Stimulated activated CD4-positive, alpha-beta T cell treated with anti-CD3 and anti-CD28 coated beads, Interleukin-4, amount 100 ng/mL, for 1 hour (primary cell): ENCODE measurements at places on chromosomes 1 and 21.

DNA sequence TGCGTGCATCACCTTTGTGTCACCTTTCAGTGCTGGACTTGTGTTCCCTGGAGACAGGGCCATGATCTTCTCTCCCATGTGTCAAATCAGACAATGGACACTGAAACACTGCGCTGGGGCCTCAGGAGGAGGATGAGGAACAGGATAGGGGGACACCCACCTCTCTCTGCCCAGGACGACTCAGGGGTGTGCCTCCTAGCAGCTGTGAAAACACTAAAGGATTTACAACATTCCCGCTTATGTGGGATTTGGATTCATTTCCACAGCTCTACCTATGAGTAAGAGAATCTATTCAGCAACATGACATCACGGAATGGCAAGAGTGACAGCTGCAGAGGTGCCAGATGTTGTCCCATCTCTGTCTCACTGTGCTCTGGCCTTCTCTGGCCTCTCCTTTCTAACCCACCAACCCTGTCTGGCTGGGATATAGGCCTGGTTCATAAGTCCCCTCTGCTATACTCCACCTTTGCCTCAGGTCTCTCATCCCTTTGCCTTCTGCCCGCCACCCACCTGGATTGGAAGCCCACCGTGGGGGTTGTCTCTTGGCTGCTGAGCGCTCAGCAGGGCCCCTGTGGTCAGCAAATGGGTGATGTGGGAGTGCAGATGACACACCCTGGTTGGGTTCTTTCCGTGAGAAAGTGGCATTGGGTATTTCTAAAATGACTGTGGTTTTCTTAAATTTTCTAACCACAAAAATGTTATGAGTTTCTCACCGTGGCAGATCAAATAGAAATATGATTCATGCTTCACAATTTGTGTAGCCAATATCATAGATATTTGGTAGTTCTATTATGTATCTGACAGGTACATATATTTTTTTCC, 47.1 kb upstream of the TLR5 start:
- DNase-seq: peak; percentile 57

- no peak for DNase-seq
Observed at GRCh38 chr1:206002160-206002559, 1.0 kb downstream of the RAB7B start.

DNA sequence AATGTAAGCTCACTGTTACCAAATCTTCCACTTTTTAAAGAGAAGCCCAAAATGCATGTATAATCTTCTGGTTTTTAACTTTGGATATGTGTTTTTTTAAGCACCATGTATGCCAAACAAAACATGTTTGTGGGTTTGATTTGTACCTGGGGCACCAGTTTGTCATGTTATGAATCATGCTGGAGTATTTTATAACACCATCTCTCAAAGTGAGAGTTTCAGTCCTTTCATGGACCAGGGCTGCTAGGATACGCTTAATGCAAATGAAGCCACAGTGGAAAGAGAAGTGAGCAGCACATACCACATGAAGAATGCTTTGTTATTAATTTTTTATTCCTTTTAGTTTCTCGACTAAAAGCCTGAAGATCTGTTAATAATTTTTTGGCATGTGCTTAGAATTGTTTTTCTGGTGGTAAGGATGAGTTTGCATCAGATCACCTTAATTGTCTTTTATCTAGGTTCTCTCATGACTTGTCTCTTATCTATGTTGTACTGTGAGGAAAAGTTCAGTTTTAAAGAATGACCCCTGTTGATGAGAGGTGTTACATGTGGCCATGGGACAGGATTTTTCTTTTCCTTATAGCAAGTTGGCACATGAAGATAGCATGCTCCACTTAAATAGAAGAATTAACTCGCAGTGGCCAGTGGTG, 2.0 kb upstream of the RABGAP1L start:
- no peak for DNase-seq

DNA sequence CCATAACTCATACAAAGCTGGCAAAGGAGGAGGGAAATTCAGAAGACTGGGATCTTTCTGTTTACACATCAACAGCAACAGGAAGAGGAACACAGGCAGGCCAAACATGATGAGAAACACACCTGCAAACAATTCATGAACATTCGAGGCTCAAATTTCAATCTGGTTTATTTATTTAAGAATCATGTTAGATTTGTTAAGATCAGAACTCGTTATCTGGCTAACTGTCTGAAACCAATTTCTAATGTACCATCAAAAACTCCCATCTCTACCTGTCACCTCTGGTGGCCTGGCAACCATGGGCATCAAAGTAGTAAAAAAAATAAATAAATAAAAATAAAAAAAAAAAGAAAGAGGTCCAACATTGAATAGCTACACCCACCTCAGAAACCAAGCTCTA, 9.8 kb downstream of the LBR start:
- DNase-seq: no peak

GRCh38 chr1:44829506-44830384, 13.3 kb downstream of the PTCH2 start:
- no peak for DNase-seq

DNA sequence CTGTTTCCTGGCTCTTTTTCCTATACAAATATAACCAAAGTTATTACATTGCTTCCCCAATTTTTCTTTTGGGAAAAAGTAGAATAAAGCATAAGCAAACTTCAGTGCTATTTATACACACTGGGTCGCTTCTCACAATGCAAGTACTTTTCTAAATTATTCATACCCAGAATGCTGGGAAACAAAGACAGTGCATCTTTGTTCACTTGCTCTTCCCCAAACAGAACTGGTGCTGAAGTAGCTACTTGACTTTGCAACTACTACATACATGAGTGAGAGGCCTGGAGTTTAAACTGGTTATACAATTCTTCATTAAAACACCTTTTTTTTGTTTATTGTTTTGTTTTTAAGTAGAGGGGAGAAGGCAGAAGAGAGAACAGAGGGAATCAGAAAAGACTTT, 40.2 kb downstream of the STX6 start:
- DNase-seq: no peak

DNA sequence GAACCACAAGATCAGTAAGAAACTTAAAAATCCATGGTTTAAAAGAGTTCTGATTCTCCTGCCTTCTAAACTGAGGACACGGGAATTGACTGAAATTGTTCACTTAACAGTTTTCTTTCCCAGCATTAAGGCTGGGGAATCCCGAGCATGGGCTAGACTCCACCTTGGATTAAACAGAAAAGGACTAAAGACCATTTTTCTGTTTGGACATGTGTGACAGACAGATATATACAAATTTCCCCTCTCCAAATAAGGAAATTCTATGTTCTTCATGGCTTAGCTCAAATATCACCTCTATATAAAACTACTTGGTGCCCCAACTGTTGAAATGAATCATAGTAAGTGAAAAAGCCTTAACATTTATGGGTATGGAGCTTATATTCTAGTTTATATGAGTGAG, 85.0 kb downstream of the UROD start:
- no peak for DNase-seq

GRCh38 chr1:66938613-66939012, 13.8 kb downstream of the MIER1 start:
- no peak for DNase-seq

DNA sequence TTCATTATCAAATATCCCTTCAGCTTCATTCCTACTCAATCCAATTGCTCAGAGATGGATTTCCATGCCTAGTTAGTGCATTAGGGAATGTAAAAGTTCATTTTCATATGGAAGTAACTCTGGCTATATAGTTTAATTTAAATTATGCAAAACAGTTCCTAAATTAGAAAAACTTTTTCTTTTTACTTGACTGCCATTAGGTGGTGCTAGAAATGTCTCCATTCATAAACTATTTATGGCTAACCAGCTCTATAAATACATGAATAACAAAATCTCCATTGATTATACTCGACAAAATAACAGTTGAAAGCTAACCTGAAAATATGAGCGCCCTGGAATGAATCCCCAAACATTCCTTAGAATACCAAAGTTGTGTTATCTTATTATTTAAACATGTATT, 311.4 kb downstream of the USH2A start:
- no peak for DNase-seq

- no peak for DNase-seq
Observed at GRCh38 chr1:221469476-221469875, 272.4 kb downstream of the DUSP10 start.

DNA sequence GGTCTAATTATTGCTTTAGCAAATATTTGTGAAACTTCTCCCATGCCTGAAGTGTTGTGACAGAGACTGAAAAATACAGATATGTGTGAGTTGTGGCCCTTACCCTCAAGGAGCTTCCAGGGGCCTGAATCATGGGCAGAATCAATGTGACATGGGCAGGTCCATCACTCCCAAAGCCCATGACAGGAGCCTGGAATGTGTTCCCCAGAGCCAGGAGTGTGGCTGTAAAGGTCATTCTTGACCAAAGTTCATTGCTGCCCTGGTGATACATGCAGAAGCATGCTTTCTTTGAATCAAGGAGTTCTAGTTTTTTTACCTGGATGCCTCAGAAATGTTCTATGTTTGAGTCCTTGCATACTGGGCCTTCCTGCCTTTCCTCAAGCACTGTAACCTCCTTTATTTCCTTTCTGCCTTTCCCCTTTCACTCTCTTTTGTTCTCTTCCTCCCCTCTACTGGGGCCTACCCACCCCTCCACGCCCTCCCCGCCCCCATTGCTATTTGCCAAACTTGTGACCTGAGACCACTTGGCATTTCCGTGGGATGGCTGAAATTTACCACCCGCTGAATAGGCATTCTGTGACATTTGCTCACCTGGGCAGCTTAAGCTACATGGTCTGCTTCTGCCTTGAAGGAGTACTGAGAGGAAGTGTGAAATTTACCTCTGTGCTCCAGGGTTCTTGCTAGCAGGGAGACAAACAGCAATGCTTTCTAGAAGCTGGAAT, 19.7 kb downstream of the PBX1 start:
- DNase-seq: no peak

- peak; percentile 49 for DNase-seq
Observed at GRCh38 chr21:41167348-41168342, at the start of gene BACE2. TSS of gene BACE2 (plus strand) at chr21:41168160. CDS start at chr21:41168264, 104 bp downstream.

- no peak for DNase-seq
Observed at GRCh38 chr1:19909971-19910370, 13.4 kb downstream of the PLA2G2E start.

DNA sequence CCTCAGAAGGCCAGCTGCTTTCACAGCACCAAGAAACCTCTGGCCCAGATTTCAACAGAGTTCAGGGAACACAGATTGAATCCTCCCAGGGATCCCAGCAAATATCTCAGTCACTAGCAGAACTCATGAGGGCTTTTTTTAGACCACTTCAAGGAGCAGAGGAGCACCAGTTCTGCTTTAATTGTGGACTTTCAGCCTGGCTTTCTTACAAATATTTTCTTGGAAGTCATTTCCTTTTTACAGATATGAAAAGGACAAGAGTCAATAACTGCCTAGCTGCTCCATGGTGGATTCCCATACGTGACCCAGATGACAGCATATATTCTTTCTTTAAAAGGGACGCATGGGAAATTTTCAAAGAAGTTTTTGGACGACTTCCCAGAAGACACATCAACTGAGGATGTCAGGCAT, 6.4 kb upstream of the LRRC8B start:
- no peak for DNase-seq

DNA sequence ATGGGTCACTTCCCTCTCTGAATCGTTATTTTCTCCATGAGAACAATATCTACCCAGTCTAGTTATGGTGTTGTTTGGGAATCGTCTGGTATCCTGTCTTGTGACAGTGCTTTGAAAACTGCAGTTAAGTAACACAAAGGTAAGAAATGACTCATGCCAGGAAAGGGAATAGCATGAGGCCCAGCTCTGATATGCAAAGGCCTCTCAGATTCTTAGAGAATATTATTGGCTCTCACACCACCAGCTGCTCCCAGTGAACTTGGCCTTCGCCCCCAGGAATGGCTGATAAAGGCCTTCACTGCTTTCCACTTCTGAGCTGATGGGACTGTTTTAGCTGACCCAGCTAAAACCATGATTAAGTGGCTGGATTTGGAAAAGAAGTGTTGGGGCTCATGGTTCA, 27.1 kb downstream of the NEK2 start:
- no peak for DNase-seq

GRCh38 chr21:40099809-40100208, 232.6 kb downstream of the PCP4 start:
- DNase-seq: no peak

- DNase-seq: no peak
Observed at GRCh38 chr21:42341776-42342542, 8.8 kb downstream of the TFF2 start.

DNA sequence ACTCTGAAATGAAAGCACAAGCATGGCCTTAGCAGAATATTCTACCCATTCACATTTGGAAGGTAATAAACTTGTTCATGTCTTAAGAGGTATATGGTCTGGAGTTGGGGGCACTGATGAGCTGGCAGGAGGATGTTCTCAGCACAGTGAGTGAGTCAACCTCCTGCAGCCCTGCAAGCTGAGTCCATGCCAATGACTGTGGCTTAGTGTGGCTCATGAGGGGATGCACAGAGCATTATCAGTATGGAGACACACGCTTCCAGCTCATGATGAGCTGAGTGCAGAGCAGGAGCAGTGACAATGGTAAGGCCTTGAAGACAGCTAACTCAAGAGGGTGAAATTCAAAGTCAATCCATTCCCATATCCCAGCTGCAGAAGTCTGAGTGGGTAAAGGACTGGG, 102.3 kb downstream of the TNFSF18 start:
- DNase-seq: peak; percentile 13

DNA sequence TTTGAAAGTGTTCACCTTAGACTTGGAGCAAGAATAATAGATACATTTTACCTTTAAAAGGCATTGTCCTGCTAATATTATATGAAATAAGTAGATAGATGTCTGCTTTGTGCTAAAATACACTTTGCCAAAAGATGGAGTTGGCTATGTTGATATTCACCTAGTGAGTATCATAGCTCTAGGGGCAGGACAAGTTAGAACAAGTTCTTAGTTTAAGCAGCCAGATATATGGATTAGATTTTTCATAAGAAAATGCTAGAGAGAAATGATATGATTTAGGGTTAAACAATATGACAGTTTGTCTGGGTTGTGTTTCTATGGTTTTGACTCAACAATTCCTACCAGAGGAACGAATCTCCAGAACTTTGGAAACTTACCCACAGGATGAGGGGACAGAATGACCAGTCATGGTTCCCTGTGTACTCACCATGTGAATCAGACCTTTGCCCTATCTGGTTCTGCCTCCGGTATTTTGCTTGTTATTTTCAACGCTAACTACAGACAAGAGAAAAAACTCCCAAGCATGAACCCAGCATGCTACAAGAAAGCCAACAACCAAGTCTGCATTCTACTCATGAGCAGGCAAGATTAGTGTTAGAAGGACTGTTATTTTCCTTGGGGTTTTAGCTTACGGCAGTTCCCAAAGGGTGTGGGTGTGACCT, 1.7 kb downstream of the F5 start:
- DNase-seq: no peak

DNA sequence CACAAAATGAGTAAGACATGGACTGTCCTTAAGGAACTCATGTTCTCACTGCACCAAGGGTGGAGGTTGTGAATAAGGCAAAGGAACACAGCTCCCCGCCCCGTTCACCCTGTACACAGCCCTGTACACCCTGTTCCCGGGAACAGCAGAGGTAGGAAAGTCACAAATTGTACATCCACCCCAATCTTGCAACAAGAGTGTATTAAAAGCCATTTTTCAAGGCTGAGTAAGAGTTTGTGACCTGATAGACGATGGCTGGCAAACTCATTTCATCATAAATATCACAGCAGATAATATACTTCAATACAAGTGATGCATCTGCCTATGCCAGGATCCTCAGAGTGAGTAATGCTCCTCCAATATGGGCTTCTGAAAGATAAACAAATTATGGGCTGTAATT, 52.5 kb upstream of the CAMK1G start:
- DNase-seq: no peak

GRCh38 chr1:15504436-15504835, 19.6 kb downstream of the CASP9 start:
- no peak for DNase-seq
